Hepatocyte (in vitro differentiated cells): ENCODE measurements at places on chromosomes 2 and 18. TPM values are rescaled to one million over a fixed set of nuclear protein-coding genes. Genes with fewer than 3 reads are reported as not detected.
A peak's percentile ranks its signal among the peaks of the same experiment; 100 is the strongest.

GRCh38 chr2:169363560-169364150, 1.3 kb upstream of the LRP2 start:
- DNase-seq, result peak; percentile 62

CFAP210 gene
- total RNA-seq, result 0.12 TPM in 1 of 2 replicates, not detected in the other

DNA sequence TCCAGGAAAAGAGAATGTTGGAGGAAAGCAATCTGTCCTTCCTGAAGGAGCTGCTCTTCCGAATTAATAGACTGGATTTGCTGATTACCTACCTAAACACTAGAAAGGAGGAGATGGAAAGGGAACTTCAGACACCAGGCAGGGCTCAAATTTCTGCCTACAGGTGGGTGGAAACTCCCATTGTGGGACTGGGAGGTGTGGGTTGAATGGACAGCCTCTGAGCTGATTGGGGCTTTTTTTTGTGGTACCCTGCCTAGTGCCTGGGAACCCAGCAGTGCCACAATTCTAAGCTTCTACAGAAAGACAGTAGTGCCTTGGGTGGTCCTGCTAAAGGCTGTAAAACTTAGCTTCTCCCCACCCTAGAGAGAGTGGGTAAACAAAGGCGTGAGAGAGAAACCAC, 6.3 kb downstream of the CASP8 start:
- no peak for DNase-seq

- DNase-seq, result peak; percentile 93
These were observed at the start of gene SLC35F6 for GRCh38 chr2:26764078-26764887. SLC35F6 (plus strand) TSS chr2:26764284; CDS start chr2:26764350, 66 bp downstream.

- peak; percentile 17 for DNase-seq
These were observed 301.1 kb downstream of the ERBB4 start for GRCh38 chr2:212237350-212238095.

TCF4 gene
- total RNA-seq, result 57.8 and 65.2 TPM in 2 replicates

DNA sequence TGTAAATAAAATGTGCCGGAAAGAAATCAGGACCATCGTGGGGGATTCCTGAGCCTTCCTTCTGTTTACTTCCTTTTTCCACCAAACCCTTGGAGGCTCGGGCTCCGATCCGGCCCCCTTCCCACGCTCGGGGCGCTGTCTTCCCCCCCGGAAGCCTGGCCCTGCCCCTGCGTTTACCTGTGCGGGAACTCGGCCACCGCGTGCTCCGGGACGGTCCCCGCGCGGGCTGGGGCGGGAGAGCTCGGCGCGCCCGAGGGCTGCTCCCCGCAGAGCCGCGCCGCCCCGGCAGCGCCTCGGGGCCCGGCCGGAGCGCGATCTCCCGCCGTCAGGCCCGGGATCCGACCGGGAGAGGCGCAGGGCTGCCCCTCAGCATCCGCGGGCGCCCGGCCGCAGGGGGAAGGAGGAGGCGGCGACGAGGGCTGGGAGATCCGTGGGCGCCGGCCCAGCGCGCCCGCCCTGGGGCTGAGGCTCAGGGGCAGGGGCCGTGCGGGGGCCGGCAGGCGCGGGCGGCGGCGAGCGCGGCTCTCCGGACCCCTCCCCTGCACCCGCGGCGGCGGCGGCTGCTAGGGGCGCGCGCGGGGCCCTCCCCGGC, 435 bp downstream of the ADCY3 start:
- DNase-seq, result no peak

COL3A1 gene
- 5,479 and 8,329 TPM in 2 replicates for total RNA-seq

DNA sequence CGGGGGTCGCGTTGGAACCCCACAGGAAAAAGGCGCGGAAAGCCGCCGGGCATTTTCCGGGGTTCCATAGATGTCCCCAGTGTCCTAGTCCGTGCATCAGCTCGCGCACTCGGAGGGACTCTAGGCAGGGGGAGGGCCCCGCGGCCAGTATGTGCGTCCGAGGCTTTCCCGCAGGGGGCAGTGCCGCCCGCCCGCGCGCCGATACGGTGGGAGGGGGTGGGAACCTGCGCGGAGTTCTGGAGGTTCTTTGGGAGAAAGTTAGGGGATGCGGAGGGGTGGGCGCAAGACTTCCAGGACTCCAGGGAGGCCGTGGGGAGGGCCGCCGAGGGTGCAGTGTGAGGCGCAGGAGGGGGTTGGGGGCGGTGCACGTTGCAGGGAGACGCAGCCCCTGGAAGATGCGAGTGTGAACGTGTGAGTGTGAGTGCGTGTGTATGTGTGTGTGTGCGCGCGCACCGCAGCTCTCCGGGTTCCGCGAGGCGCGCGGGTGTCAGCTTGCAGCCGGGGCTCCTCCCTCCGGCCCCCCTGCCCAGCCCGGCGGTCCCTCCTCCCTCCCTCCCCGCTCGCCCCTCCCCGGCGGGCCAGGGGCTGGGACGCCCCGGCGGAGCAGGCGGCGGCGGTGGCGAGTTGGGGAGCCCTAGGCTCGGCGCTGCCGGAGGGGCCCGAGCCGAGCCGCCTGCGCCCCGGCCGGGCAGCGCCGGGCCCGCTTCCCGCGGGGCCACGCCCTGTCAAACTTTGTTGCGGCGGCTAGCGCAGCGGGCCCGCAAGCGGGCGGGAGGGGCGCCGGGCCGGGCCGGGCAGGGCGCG, at the start of gene TCF7L1:
TCF7L1 (plus strand) TSS at position 559 of the 804 bp plus-strand sequence. CDS start 293 bp downstream, outside the sequence.
- DNase-seq, result peak; percentile 96

GRCh38 chr18:50977037-50977760, 9.4 kb downstream of the ELAC1 start:
- no peak for DNase-seq

EFEMP1 gene
- 54.6 and 70.0 TPM in 2 replicates for total RNA-seq

CAPN14 gene
- 0.33 and 0.56 TPM in 2 replicates for total RNA-seq

DNA sequence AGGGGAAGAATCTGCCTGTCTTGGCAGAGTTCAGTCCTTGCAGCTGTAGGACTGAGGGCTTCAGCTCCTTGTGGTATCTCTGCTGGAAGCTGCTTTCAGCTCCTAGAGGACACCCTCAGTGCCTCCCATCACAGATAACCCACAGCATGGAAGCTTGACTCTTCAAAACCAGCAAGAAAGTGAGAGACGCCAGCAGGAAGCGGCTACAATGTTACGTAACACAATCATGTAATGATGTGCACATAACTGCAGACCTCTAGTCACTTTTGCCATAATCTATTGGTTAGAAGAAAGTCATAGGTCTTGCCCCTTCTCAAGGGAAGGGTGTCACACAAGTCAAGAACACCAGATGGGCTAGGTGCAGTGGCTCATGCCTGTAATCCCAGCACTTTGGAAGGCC, 69.1 kb upstream of the AFF3 start:
- DNase-seq, result no peak

GRCh38 chr2:40341198-40341597, 110.7 kb downstream of the SLC8A1 start:
- no peak for DNase-seq

KIF1A gene
- 16.5 and 28.2 TPM in 2 replicates for total RNA-seq

DNA sequence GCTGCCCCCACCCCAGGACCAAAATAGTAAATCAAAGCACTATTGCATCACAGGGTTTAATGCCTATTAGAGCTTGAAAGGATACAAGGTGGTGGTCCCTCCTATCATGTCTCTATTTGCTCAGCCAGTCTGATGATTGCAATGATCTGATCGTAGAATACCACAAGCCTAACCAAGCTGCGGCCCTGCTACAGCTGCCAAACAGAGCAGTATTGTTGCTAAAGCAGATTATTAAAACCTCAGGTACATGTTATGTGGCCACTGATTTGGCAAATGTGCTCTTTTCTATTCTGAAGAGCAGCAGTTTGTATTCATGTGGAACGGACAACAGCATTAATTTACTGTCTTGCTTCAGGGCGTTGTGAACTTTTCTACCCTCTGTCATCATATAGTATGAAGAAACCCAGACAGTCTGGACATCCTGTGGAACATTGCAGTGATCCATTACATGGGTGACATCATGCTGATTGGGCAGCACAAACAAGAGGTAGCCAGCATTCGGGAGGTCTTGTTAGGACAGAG, 8.4 kb upstream of the VAPA start:
- DNase-seq, result peak; percentile 27

DNA sequence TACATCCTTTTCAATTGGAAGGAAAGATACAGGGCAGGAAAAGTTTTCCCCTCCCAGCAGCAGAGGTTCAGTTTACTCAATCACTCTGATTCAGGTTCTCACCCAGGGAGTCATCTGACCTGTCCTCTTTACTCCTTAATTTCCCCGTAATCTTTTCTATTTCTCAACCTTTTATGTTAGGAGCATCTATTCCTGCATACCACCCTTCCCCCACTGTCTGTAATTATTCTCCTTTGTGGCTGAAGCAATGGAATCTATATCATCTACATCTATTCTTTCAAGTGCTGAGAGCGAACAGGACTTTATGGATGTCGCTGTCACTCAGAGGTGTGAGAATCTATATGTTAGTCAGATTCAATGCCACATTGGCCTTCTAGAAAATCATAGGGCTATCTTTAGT, 175.2 kb downstream of the NOL4 start:
- DNase-seq, result no peak

DNA sequence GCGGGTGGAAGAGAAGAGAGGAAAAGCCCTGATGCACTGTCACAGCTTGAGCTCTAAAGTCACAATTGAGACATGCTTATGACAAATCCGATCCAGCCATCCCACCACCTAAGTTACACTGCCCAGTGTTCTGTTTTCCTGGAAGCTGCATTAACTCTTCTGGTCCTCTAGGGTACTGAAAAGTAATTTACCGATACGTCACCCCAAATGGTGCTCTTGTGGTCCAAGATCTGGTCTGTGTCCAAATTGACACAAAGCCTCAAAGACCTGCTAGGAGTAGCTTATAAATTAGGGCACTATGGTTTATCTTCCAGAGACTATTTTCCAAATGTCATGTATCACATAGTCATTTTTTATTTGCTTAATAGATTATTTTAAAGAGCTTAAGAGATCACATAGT, 186.7 kb upstream of the ETAA1 start:
- DNase-seq, result no peak

- DNase-seq, result no peak
These were observed 36.0 kb upstream of the CDC42EP3 start for GRCh38 chr2:37707393-37707792.

GRCh38 chr2:52395912-52396311, 1364.0 kb upstream of the NRXN1 start:
- no peak for DNase-seq

DNA sequence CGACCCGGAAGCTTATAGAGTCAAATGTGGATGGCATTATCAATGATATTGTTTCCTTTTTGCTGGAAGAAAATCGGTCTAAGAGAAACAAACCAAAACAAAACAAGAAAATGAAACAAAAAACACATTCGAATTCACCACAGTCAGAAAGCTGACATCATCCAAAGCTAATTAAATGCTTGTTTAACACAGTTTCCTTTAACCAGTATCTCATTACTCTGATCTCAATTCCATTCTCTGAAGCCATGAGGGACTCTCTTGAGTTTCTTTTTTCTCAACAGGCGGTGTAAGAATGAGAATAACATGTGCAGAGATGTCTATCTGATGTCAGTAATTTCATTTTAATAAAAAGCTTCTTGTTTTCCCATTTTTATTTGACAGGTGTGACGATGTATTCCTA, 1448.3 kb upstream of the DDX18 start:
- DNase-seq, result no peak

RSAD2 gene
- 1.3 and 1.6 TPM in 2 replicates for total RNA-seq

PLCL1 gene
- total RNA-seq, result 2.2 and 2.4 TPM in 2 replicates
